ENCODE measurements at places on chromosomes 3 and 15. TPM values are rescaled to one million over a fixed set of nuclear protein-coding genes. Genes with fewer than 3 reads are reported as not detected.

GRCh38 chr15:91132079-91132478, 32.0 kb downstream of the SV2B start:
- H3K4me1 ChIP-seq = no peaks in the 10 kb centered on the region
- no peak for DNase-seq
- H3K27me3 ChIP-seq = peaks cover 6% of the 10 kb centered on the region
- no peaks in the 10 kb centered on the region for H3K36me3 ChIP-seq

GRCh38 chr3:194225988-194226663, 90.2 kb downstream of the HES1 start:
- H3K4me1 ChIP-seq = no peaks in the 10 kb centered on the region
- no peak for DNase-seq
- no peak overlapping the region for H3K4me3 ChIP-seq
- H3K36me3 ChIP-seq = no peaks in the 10 kb centered on the region
- H3K27me3 ChIP-seq = no peaks in the 10 kb centered on the region

GRCh38 chr3:189683546-189684255, 52.5 kb downstream of the TP63 start:
- H3K36me3 ChIP-seq = no peaks in the 10 kb centered on the region
- H3K27me3 ChIP-seq = no peaks in the 10 kb centered on the region
- H3K4me1 ChIP-seq = no peaks in the 10 kb centered on the region
- DNase-seq = no peak
- no peak overlapping the region for H3K4me3 ChIP-seq
- no peak overlapping the region for H3K27ac ChIP-seq

DNA sequence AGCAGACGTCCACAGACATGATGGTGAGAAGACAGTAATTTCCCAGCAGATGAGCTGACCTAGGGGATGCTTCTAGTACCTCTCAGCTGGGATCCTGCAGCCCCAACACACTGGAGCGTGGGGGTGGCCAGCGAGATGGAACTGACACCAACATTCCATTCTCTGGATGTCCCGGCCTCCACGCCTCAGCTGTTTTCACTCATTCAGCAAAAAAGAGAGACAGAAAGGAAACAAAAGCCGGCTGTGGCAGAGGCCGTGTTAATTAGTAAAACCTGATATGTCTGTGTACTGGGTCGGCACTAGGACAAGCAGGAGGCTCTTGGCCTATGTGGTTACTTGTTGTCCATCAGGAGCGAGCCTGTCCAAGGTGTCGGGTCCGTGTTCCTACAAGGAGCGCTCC, 82.6 kb upstream of the MYZAP start:
- H3K27me3 ChIP-seq = no peaks in the 10 kb centered on the region
- no peak overlapping the region for H3K4me3 ChIP-seq
- H3K36me3 ChIP-seq = no peaks in the 10 kb centered on the region
- DNase-seq = no peak
- no peak overlapping the region for H3K27ac ChIP-seq
- H3K4me1 ChIP-seq = peaks cover 22% of the 10 kb centered on the region

GRCh38 chr3:51388286-51389029, 2.6 kb upstream of the RBM15B start:
- H3K36me3 ChIP-seq = no peaks in the 10 kb centered on the region
- DNase-seq = peak; percentile 81
- H3K27ac ChIP-seq = peak overlapping the region; percentile 94
- no peak overlapping the region for H3K4me3 ChIP-seq

RARRES1 gene
- 52.2 TPM for total RNA-seq

LOXL1 gene
- 1.9 TPM for total RNA-seq

GUCA1C gene
- not detected for total RNA-seq

FEZF2 gene
- total RNA-seq = not detected

GP9 gene
- 0.64 TPM for total RNA-seq

STRIT1 gene
- not detected for total RNA-seq

EOGT gene
- 18.3 TPM for total RNA-seq

RPSA gene
- total RNA-seq = 801 TPM

All from transverse colon (tissue), 4 donors.